ENCODE measurements at places on chromosomes 12 and 14. TPM values are rescaled to one million over a fixed set of nuclear protein-coding genes. Genes with fewer than 3 reads are reported as not detected.

Gene HOTAIR
- 0.79 TPM for total RNA-seq

Gene C12orf50
- total RNA-seq: not detected

GRCh38 chr12:18320036-18320617 is 58.8 kb downstream of the PIK3C2G start:
- DNase-seq: no peak

GRCh38 chr12:71582925-71583324 is 80.7 kb downstream of the ZFC3H1 start:
- DNase-seq: no peak

DNA sequence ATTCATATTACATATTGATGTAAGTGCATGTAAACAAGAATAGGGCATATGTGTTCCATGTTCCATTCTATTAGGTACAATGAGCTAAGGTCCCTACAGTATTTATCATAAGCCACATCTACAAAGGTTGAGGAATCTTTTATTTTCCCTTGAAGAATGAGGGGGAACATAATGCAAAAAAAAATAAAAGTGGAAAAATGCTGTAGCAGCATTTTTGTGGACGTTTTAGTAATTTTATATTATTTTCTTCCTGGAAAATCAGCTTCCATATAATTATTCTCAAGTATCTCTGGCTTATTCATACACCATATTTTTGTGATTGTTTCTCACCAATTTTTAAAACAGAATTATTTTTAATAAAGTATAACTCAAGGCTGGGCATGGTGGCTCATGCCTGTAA is 148.7 kb downstream of the MED13L start:
- no peak for DNase-seq

- no peak for DNase-seq
Measured at GRCh38 chr14:96341323-96341722, 21.8 kb downstream of the ATG2B start.

GRCh38 chr12:43733687-43734086 is 24.9 kb downstream of the PUS7L start:
- no peak for DNase-seq

Measured in skin of body (tissue), 3 donors.